ENCODE measurements at places on chromosomes 12 and 14. TPM values are rescaled to one million over a fixed set of nuclear protein-coding genes. Genes with fewer than 3 reads are reported as not detected.
A peak's percentile ranks its signal among the peaks of the same experiment; 100 is the strongest.

The IL31 gene
- not detected for total RNA-seq

The HOXC4 gene
- total RNA-seq: 1.5 TPM

The IGF1 gene
- total RNA-seq: 0.42 TPM

The PIK3C2G gene
- not detected for total RNA-seq

The CGRRF1 gene
- total RNA-seq: 15.9 TPM

The SPRYD4 gene
- 2.5 TPM for total RNA-seq

The DDIT3 gene
- total RNA-seq: 84.7 TPM

The IFT81 gene
- 9.0 TPM for total RNA-seq

The DIO2 gene
- total RNA-seq: 0.10 TPM

The NDUFA9 gene
- 95.4 TPM for total RNA-seq

The ACRBP gene
- total RNA-seq: 1.0 TPM

- no peak for DNase-seq
Measured at GRCh38 chr12:66236969-66237368, 48.0 kb downstream of the IRAK3 start.

- DNase-seq: no peak
Measured at GRCh38 chr12:52611080-52611468, 7.3 kb downstream of the KRT73 start.

DNA sequence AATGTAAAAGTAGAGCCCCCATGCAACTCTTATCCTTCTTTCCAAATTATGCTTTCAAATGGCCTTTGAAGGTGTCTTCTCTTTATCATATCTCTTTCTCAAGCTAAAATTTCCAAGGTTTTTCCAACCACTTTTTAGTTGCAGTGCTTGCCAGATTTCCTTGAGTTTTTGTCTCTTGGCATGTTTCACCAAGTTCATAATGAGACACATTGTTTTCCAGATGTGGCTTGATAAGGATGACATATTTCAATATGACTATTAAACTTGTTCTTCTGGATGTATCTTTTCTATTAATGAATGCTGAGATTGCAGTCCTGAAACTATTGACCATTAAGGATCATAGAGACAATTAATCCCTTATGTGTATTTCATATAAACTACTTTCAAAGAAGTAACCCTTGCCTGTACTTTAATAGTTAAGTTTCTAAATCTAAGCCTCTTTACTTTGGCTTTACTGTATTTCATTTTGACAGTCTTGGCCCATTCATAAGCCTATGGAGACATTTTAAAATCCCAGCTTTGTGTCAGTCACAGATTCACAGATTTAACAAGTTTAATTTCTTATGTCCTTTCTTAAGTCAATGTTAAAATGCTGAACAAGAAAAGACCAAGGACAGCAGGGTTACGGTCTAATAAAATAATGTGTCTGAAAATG lies 151.5 kb downstream of the LRFN5 start:
- no peak for DNase-seq

DNA sequence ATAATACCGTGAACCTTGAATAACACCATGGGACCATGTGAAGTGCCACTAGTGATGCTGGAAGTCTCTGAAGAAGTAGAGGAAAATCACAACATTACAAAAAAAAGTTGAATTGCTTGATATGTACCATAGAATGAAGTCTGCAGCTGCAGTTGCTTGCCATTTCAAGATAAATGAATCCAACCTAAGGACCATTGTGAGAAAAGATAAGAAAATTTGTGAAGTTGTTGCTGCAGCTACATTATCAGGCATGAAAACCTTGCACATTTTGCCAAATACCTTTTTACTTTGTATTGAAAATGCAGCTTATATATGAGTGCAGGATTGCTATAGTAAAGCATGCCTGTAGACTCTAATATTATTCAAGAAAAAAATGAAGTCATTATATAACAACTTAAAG lies 126.5 kb downstream of the NUBPL start:
- no peak for DNase-seq

DNA sequence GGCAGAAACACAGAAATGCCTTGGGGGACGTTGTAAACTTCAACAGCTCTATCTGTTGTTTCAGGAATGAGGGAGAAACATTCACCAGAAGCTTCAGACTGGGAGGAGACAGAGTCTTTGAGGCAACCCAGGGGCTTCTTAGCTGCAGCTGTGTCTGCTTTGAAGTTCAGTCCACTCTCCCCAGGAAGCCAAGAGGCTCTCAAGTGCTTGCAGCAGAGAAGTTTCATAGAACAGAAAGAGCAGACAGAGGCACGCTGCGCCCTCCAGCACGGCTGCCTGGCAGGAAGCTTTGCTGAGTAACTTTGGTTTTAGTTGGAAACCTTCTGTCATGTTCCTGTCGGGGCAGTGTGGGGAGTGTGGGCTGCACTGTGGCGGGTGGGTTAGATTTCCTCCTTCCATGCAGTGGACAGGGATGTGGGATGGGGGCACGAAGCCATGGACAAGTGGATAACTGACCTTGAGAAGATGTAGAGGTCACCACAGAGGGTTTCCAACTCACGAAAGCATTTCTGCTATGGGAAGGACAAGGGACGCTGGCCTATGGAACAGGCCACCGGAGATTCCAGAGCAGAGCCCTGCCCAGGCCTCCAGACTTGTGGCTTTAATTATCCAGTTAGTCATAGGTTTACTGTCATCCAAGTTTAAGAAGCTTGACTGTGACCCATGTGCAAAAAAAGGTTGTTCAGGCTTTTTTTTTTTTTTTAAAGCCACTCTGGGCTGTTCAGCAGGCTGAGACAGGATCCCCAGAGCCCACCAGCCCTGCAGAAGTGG lies 107.7 kb downstream of the ARF6 start:
- peak; percentile 71 for DNase-seq

DNA sequence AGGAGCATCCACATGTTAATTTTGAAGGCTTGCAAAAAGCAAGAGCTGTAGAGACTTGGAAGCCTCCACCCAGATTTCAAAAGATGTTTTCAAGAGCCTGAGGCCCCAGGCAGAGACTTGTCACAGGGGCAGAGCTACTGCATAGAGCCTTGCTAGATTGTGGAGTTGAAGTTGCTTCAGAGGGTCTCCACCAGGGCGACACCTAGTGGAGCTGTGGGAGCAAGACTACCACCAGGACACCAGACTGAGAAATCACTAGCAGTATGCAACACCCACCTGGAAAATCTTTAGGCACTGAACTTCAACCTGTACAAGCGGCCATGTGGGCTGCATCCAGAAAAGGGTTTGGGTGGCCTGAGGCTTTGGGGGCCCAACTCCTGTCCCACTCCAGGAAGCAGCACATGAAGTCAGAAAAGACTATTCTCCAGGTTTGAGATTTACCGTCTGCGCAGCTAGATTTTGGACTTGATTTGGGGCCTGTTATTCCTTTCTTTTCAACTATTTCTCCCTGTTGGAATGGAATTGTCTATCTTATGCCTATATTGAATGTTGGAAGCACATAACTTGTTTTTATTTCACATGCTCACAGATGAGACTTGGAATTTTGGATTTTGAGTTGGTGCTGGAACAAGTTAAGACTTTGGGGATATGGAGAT lies 508.6 kb downstream of the FLRT2 start:
- no peak for DNase-seq

DNA sequence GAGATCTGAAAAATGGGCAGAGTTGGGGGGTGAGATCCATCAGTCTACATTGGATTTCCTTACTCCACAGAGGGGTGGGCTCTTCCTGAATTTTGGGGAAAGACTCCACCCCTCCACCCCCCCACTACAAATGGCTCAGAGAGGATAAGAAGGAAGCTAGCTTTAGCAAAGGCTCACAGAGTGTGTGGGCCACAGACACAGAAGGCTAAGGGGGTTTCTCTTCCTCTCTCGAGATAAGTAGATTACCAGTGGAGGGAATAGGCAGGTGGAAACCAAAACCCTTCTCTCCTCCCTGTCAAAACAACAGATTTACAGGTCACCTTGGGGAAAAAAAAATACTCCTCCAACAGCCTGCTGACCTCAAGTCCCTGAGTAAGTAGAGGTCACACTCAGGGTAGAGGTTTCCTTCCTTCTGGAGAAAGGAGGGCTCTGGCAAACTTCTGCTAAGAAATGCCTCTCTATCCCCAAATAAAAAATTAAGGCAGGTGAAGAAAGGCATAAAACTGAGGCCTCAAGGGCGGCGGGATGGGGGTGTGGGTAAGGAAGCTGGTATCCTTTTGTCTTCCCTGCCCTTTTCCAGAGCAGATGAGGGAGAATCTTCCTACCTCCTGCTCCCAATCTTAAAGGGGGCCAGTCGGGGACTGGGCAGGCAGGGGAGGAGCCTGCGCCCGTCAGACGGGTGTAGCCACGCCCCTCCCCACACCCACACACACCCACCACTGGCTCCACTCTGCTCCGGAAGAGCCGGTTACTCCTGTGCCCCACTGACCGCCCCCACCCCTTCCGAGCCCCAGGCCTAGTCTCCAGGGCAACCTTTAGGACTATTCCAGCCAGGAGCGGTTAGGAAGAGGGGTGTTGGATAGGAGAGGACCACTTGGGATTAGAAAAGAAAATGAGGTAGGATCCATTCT lies 1.9 kb upstream of the BAZ2A start:
- DNase-seq: no peak

GRCh38 chr14:52110441-52111086 lies 41.7 kb upstream of the NID2 start:
- DNase-seq: no peak

DNA sequence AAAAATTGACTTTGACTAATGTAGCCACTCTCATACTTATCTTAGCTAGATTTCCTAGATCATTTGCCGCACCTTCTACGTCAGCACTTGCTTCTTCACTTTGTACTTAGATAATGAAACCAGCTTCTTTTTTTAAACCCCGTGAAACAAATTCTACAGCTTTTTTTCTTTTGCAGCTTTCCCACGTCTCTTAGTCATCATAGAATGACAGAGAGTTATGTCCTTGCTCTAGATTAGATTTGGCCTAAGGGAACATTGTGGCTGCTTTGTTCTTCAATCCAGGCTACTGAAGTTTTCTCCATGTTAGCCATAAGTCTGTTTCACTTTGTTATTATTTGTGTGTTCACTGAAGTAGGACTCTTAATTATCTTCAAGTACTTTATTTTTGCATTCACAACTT lies 94.9 kb downstream of the SLCO1A2 start:
- DNase-seq: no peak

- no peak for DNase-seq
Measured at GRCh38 chr14:90556012-90556477, 159.2 kb downstream of the CALM1 start.

GRCh38 chr12:118603610-118604361 lies 227.4 kb downstream of the SUDS3 start:
- no peak for DNase-seq

GRCh38 chr14:63551332-63551731 lies 8.2 kb upstream of the PPP2R5E start:
- no peak for DNase-seq

DNA sequence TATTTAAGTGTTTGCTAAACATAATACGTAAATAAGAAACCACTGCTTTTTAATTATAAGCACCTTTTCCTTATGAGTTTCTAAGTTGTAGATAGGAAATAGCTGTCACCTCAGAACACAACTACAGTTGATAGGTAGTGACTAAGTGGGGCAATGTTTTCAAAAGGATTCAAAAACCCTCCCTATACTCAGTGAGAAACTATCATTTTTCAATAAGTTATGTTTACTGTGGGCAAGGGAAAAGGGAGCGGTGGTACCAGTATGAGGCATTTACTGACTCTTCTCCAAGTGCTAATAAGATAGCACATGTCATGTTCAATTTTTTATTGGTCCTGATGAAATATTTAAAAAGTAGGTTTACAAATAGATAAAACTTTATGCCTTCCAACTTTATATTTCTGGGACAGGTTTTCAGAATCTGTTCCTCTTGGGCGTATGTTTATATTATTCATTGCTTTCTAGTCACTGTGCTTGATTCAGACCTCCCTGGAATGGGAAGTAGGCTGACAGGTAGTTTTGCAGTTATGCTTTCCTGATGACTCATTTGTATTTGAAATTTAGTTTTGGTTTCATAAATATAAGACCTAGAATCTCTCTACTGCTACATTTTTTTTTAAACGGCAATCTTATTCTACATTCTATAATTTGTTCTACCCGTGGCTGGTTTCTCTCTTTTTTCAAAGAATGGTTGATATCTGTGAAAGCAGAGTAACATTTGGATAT lies 153.1 kb downstream of the TMEM117 start:
- DNase-seq: no peak

DNA sequence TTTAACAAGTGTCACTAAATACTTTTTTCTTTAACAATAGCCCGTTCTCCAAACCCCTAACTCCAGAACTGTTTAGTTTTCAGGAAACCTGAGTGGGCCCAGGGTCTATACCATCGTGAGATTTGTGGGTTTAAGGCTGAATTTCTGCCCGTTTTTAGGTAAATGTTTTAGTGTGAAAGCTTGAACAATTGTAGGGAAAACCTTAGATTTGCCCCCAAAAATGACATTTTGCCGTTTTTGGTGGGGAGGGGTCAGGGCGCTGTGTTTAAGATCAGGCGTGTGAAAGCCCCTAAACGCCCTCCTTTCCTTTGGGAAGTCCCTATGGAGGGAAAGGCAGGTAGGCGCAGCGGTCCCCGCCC lies 320 bp upstream of the PRPF39 start:
- DNase-seq: no peak

- peak; percentile 95 for DNase-seq
Measured at GRCh38 chr12:53696285-53696654, 20.4 kb upstream of the ATP5MC2 start.

DNA sequence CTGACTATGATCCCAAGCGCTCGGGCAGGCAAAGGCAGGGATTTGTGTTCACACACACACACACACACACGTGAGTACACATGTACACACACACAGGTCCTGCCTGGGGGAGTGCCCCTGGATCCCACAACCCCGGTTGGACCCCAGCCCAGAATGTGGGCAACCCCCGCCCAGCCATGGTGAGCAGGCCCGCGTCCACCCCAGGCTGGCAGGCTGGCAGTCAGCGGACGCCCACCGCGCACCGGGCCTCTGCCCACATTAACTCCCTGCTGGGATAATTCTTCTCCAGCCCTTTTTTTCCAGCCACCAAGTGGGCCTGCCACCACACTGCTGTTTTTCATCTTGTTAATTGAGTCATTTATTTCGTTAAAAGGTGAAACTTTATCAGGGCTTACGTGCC lies 256.2 kb downstream of the BCL11B start:
- no peak for DNase-seq

DNA sequence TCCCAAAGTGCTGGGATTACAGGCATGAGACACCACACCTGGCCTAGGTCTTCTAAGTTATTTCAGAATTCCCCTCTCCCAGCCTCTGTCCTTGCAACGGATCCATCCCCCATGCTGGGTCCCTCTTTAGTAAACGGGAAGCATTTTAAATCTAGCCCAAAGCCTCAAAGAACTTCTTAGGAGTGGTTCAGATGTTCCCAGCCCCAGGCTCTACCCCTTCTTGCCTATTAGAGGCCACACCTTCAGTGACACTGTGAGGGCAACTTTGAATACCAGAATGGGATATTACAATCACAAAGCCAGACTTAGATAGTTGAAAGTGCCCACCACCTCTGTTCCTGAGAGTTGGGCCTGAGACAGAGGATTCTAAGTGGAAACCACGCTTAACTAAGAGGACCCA lies 18.1 kb upstream of the SPPL3 start:
- no peak for DNase-seq

Data from HCT116 (cell line).